Esophagus squamous epithelium (tissue), 5 donors: ENCODE measurements at places on chromosomes 6 and 20.

GRCh38 chr6:36827261-36828079 is 11.8 kb downstream of the CPNE5 start:
- DNase-seq = no peak

DNA sequence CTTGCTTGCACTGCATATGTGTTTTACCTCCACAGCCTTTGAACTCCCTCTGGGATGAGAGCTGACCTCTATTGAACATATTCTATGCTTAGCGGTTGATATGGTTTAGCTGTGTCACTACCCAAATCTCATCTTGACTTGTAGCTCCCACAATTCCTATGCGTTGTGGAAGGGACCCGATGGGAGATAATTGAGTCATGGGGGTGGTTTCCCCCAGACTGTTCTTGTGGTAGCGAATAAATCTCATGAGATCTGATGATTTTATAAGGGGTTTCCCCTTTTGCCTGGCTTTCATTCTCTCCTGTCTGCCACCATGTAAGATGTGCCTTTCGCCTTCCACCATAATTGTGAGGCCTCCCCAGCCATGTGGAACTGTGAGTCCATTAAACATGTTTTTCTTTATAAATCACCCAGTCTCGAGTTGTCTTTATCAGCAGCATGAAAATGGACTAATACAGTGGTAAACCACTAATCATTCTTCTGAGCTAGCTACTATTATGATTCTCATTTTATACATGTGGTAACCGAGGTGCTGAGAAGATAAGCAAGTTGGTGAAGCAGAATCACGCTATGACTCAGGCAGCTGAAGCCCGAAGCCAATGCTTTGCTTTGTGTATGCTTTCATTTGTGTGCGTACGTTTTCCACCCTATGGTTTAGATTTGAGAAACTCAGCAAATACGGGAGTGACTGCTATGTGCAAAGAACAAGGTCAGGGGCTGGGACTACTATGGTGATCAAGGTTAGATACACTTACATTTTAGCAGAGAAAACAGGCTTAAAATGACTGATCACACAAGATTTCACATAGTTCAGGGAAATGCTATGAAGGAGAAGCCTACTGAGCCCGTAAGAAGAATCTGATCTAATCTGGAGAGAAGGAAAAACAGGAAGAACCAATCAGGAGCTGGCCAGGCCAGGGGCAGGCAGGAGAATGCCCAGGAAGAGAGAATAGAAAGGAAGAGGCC is 363.5 kb downstream of the ESR1 start:
- no peak for DNase-seq

DNA sequence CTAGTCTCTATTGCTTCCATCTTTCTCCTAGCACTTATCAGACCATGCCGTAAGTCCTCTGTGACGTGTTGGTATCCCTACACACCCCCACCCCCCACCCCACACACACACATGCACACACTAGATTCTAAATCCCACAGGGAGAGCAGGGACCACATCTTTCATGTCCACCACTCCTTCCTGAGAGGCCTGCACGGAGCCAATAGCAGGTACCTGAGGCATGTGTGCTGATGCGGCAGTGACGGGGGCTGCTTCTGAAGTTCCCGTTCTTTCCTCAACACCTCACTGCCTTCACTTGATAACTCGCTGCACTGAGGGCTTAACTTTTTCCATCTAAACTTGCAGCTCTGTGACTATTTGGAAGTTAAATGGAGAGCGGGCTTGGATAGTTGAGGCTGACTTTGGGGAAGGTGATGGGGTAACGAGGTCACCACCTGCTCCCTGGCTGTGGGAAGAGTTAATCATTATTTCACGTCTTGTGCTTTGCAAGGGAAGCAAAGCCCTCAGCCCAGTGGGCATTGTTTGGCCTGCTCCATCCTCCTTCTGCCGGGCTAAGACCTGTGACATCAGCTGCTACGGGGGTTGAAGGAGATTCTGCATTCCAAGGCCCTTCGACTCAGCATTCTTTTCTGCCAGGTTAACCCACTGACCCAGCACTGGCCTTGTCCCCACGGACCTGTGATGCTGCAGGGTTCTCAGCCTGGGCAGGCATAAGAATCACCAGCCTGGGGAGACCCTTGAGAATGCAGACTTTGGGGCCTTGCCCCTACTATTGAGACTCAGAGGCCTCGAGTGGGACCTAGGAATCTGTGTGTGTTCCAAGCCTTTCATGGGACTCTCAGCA is 187.8 kb downstream of the ANKRD60 start:
- no peak for DNase-seq

- DNase-seq = no peak
Observed at GRCh38 chr6:37994223-37994622, 174.7 kb downstream of the ZFAND3 start.

DNA sequence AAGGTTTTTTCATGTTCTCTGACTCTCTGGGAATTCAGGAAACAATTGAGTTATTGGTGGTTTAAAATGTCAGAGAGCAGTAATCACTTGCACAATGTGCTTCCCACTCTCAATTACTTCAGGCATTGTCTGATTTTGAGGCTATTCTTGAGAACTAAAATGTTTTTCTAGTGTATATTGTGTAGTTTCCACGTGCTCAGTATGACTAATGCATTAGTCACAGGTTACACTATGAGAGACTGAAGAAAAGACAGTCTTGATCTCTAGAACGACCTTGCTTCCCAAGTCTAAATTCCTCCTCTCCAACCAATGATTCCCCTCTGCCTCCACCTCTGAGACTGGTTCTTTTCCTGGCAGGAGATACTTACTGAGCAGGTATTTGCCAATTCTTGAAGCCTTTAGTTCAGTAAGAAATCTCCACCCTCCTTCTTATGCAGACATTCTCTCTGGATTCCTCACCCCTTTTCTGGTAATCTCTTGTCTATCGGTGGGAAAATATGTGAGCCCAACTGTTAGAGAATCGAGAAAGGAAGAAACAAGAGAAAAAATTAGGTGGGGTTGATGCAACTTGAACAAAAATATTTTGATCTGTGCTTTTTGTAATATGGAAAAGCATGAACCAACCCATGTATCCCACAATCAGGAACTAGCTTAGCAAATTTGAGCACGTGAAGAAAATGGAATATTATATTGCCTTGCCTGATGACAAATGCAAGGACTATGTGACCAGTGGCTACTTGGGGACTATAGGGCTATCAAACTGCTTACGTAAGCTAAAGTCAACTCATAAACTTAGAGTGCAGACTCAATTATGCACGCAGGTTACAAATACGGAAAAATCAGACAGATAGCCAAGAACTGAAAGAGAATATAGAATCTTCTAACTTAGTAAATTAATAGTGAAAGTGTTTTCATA is 61.1 kb upstream of the SLC22A16 start:
- no peak for DNase-seq

DNA sequence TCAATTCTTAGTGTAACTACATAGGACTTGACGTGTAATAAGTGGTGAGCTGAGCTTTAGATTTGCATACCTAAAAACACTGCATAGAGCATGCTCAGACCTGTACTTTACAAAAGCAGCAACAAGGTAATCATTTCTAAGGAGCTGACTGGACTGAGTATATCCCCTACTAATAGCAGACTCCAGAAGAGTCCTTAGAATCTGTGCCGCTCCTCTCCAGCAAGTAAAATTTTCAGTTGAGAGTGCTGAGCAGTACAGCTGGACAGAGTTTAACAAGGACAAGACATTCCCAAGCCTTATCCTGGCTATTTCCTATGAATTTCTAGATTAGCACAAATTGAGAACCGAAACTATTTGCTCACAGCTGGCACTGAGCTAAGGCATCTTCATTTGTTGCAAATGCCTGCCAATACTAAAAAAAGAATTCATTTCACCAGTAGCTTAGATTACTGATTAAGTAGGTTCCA is 26.1 kb upstream of the KLHL31 start:
- no peak for DNase-seq

- DNase-seq = no peak
Observed at GRCh38 chr6:130526466-130526865, 160.6 kb downstream of the TMEM200A start.

- no peak for DNase-seq
Observed at GRCh38 chr6:20352346-20352745, 49.3 kb upstream of the E2F3 start.

DNA sequence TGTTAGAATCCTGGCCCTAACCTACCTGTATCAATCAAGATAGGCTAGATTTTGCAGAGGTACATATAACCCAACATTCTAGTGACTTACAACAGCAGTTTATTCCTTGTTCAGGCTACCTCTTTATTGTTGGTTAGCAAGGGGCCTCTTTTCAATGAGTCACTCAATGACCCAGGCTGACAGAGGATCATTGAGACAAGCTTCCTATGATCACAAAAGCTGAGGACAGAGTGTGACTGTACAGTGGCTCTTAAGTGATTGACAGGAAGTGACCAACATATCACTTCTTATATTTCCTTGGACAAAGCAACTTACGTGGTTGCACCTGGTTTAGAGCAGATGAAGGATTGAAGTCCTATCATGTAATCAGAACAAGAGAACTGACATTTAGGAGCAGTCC is 740.9 kb downstream of the FRK start:
- no peak for DNase-seq

GRCh38 chr20:21569586-21569985 is 55.7 kb upstream of the NKX2-2 start:
- DNase-seq = no peak

GRCh38 chr6:17207281-17207680 is 73.9 kb upstream of the RBM24 start:
- DNase-seq = no peak

GRCh38 chr6:4093288-4093687 is 14.4 kb upstream of the FAM217A start:
- DNase-seq = no peak

DNA sequence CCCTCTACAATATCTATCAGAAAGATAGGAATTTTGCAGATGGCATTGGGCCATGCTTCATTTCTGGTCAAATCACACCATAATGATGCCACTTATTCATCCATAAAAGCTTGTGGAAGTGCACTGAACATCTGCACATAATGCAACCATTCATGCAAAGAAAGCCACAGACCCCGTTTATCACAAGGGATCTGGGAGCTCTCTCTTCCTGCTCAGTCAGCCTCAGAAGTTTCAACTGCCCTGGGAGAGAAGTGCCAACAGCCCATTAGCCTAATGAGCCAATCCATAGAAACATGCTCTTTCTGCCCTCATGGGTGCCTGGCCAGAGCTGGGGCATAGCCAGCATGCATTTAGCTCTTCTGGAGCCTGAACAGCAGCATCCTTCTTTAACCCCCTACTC is 85.8 kb downstream of the SLC35F1 start:
- DNase-seq = no peak

- DNase-seq = no peak
Observed at GRCh38 chr6:66664112-66664511, 957.1 kb upstream of the EYS start.

DNA sequence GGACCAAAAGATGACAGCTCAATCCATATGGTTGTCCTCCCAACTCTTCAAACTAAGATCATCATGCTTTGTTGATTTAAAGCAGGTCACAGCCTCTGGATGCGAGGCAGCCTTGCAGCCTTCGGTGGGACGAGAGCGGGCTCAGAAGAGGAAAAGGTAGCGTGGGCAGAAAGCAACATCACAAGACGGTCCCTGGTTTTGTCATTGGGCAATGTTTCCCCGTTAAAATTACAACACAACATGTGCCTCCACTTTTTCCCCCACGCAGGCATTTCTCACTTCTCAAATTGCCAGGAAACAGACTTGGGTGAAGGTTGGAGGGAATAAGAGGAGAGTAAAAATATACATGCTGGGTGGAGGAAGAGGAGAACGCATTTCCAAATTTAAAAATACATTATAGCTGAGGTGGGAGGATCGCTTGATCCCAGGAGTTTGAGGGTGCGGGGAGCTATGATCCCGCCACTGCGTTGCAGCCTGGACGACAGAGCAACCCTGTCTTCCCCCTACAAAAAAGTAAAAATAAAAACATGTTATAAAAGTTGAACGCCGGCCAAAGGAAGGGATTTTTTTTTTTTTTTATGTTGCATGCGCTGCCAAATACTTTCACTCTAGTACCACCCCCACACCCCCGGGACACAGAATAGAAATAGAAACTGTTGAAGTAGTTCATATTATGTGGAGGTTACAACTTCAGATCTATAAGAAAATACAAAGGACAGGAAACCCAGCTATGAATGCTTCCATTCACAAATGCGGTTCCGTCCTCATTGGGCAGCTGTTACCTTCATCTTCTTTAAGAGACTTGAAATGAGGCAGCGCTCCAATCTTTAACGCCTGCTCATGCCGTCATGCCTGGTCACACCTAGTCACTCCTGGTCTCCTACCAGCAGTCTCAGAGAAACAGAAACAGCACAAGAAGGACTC is 13.9 kb upstream of the NAA20 start:
- DNase-seq = no peak

- DNase-seq = no peak
Observed at GRCh38 chr6:30483677-30484279, 5.5 kb upstream of the HLA-E start.

DNA sequence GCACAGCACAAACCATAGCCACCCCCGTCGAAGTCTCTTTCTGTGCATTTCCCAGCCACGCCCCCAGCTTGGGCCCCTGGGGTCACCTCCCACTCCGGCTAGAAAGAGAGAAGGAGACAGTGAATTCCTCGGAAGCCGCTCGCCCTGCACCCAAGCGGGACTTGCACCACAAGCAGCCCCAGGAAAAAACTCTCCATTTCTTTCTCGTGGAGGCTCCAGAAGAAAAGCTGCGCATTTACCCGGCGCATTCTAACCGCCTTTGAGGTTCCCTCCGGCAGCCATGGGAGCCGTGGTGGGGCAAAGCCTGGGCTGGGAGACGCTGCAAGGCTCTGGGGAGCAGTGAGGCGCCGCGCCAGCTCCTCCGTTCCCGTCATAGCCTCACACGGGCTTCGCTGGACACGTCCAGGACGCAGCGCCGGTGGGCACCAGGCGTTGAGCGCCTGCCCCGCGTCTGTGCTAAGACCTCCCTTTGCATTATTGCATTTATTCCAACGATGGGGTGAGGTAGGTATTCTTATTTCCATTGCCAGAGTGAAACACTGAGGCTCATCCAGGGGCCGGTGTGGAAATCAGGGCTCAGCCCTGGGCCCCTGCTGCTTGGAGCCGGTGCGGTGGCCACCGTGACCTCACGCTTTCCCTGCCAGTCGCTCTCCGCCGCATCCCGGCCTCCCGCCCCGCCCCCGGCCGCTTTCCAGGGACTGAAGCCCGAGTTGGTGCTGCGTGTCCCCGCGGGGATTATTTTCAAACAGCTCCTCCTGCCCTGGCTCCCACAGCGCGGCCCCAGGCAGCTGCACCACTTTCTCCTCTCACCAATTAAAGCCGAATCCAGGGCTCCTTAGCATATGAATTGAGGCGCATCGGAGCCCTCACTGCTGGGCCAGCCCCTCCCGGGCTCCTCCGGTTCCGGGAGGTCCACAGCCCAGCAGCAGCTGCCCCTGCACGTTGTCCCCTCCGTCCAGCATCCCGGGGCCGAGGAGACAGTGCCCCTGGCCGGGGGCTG is 148.3 kb upstream of the AFDN start:
- DNase-seq = no peak

DNA sequence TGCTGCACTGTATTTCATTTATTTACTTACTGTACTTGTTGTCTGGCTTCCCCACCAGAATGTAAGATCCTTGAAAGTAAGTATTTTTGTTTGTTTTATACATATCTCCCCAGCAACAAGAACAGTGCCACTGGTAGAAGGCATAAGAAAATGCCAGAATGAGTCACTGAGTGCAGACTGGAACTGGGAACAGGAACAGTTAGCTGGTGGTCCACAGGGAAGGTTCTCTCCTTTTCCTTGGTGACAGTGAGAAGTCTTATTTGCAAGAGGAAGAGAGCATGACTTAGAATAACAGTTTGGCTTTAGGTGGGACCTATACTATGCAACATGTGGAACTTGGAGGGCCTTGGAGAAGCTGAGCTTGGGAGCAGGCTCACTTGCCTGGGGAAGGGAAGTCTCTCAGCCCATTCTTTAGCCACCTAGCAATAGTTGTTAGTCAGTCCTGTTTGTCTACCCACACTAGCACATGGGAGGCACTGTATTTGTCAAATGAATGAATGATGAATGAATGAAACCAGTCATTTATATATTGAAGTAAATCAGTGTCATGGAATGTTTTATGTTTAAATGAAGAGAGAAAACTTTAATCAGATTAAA is 203.5 kb downstream of the KCNQ5 start:
- no peak for DNase-seq
